NCI-H446 treated with DMSO at 0.1 percent for 48 hours (cell line): ENCODE measurements at places on chromosomes 6 and 20.

- no peak for DNase-seq
Measured at GRCh38 chr6:74805916-74806696, 399.7 kb downstream of the COL12A1 start.

GRCh38 chr6:121451250-121451649 lies 15.8 kb downstream of the GJA1 start:
- DNase-seq: no peak

- no peak for DNase-seq
Measured at GRCh38 chr6:161919691-161920090, 645.8 kb upstream of the AGPAT4 start.

GRCh38 chr6:169472786-169473416 lies 219.3 kb upstream of the THBS2 start:
- no peak for DNase-seq

- no peak for DNase-seq
Measured at GRCh38 chr6:166938150-166938549, 18.2 kb downstream of the RNASET2 start.

- no peak for DNase-seq
Measured at GRCh38 chr20:41138475-41139226, 1.3 kb downstream of the PLCG1 start.

GRCh38 chr6:55445648-55446204 lies 118.5 kb downstream of the GFRAL start:
- DNase-seq: peak; percentile 29

DNA sequence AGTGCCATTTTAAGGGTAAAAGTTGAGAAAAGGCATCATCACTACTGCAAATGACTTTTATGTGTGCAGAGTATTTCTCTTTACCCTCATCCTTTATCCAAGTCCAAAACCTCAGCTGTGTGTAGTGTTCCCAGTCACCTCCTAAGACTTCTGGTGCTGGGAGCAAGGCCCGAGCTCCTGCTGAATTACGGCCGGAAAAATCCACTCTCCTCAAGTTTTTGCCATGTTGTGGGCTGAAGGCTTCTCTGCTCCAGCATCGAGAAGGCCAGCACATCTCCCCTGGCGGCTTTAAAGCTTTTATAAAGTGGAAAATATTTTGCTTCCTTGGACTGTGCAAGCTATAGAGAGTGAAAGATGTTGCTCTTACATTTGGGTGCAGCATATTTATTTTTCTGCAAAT lies 153.2 kb upstream of the THBS2 start:
- no peak for DNase-seq

GRCh38 chr20:50498071-50498776 lies 12.0 kb upstream of the PTPN1 start:
- DNase-seq: no peak

- no peak for DNase-seq
Measured at GRCh38 chr6:167107787-167108186, 15.1 kb upstream of the CCR6 start.

DNA sequence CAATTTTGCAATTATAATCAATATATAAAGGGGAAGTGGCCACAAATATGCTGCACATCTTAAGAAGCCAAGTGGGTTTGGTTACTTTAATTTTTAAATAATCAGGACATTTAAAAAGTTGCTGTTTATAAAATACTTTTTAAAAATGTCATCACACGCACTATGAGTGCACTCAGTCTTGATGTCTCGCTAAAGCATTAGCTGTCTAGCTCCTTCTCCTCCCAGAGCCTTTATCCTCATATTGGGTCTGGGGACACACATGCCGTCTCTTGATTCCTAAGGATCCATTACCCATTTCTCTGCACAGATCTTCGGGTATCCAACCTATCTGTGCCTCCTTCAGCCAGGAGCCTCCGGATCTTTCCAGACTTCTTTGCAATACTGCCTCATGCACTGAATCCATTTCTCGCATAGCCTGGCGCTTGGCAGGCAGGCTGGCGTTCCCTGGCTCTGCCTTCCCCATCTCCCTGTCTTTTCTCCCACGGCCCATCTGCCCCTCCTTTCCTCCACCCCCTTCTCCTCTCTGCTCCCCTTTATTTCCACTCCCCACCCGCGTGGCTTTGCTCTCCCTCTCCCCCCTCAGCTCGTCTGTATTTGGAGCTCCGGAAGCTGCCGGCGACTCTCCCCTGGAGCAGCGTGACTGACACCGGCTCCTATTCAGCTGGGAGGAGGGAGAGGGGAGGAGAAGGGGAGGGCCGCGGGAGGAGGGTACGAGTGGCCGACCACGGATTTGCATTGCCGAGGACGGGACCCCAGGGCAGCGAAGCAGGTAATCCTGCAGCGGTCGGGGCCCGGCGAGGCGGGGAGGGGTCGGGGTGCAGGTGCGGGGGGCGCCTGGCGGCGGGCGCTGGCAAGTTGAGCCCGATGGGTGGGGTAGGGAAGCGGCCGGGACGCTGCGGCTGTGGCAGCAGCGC lies at the start of gene CAP2:
Gene CAP2, plus strand, starts transcription at position 618 of the 914 bp plus-strand sequence. CDS start 27,961 bp downstream, outside the sequence.
- peak; percentile 63 for DNase-seq

DNA sequence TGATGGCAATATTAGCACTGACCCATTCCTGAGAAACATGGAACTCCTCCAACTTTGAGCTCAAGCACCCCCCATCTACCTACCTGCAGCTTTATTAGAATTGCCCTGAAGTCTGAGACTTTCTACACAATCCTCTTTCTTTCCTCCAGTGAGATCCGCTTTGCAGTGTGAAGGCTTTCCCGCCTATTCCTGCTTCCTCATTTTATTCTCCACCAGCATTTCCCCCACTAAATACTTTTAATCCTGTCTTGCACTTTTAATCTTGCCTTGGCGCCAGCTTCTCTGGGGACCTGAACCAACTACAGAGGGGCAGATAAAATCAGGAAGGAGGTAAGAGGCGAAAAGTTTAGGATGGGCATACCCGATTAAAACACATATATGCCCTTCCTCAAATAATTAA lies 178.1 kb upstream of the PRDM1 start:
- no peak for DNase-seq
